Renal cortical epithelial cell (primary cell): ENCODE measurements at places on chromosomes 5 and 9. TPM values are rescaled to one million over a fixed set of nuclear protein-coding genes. Genes with fewer than 3 reads are reported as not detected.
A peak's percentile ranks its signal among the peaks of the same experiment; 100 is the strongest.

DNA sequence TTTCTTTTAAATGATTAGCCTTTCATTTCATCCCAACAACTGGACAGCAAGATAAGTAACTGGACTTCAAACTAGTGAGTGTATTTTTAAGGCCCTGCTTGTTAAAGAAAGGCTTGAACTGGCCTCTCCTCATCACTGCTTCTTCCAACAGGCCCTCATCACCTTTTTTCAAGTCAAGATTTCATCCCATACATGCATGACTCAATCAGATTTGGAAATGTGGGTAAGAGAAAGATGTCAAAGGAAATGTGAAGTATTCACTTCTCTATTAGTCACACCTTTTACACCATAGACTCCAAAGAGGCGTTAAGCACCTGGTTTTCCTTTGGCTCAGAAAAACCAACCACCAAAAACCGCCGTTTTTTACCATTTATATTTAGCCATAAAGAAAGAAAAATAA is 4.9 kb downstream of the NR4A3 start:
- no peak for DNase-seq

DNA sequence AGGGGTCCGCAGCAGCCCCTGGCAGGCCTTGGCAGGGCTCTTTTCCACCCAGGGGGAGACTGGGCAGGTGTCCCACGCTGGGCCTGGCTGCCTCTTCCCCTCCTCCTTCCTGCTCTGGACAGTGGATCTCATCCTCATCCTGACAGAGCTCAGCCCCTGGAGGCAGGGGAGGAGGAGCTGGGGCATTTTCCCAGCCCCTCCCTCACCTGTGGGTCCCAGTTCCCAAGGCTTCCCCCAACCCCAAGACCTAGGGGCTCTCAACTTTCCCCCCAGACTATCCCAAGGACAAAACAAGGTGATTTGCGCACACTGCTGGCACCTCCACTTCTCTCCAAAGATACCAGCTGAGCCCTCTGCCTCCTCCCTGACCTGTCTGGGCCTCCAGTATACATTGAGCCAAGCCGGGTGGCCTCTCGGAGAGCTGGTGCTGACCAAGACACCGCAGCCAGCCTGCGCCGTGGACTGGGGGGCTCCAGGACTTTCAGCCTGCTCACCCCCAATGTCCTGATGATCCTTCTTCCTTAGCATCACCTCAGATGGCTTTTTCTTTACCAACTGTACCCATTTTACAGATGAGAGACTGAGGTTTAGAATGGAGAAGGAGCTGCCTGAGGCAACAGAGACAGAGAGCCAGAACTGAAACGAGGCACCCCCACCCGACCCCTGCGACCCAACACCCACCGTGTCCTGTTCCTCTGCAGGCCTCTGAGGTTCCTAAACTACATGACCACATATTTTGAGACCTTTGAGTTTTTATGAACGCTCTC is 126.6 kb downstream of the BARX1 start:
- no peak for DNase-seq

GRCh38 chr9:96038914-96039313 is 163.4 kb downstream of the ERCC6L2 start:
- no peak for DNase-seq

DNA sequence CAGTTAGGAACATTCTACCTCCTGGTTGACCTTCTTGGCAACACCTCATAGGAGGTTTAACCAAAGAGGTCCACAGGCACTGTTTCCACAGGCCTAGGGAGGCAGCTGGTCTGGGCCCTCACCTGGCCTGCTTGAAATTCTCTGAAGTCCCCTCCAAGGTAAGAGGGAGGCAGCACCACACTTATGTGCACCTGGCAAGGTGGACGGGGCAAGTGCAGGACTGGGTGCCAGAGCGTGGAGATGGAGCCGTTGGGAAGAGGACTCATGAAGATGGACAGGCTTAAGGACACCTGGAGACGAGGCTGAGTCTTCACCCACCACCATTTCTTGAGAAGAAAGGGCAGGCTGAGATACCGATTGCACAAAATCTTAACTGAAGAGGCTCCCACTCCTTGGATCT is 6.6 kb upstream of the BARHL1 start:
- DNase-seq, result no peak

DNA sequence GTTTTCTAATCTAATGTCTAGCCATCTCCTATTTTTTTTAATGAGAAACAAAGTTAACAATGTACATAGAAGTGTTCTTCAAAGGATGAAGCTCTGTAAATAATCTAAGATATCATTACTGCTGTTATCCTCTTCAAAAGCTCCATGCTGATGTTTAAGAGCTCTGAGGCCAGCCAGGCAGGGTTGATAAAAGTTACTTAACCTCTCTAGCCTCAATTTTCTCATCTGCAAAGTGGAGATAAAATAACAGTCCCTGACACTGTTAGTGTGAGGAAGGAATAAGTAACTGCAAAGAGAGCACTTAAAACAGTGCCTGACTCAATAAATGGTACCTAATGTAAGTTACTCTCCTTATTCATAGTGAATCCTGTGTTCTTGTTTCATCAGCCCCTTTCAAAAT is 60.1 kb downstream of the LHFPL2 start:
- DNase-seq, result no peak

GRCh38 chr9:33051144-33051543 is 25.3 kb downstream of the SMU1 start:
- no peak for DNase-seq

GRCh38 chr5:123753180-123753936 is 241.4 kb downstream of the CSNK1G3 start:
- DNase-seq, result no peak

DNA sequence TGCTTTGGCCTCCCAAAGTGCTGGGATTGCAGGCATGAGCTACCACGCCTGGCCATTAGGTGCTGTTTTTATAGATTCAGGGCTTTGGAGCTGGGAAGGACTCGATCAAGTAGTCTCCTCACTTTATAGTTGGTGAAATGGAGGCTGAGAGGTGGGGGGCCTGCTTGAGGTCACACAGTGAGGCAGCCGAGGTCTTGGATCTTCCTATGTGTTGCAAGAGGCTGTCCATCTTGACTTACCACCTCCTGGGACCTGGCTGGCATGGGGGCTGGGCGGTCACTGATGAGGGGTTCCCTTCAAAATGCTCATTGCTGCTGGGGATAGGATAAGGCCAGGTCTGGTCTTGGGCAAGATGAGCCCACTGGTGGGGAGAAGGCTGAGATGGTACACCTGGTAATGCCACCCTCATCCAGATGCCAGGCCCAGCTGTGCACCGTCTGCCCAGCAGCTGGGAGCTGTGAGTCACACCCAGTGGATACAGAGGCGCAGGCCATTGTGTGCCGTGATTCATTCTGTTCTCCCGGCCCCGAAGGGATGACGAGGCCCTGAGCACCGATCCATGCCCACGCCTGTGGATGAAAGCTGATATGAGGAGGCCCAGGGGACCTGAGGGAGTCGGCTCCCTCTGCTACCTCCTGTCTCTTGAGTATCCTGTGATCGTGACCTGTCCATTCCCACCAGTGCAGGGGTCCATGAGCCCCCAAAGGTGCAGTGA is 10.5 kb upstream of the NDST1 start:
- peak; percentile 91 for DNase-seq

- DNase-seq, result no peak
Measured at GRCh38 chr9:80550181-80550580, 978.4 kb downstream of the TLE4 start.

DNA sequence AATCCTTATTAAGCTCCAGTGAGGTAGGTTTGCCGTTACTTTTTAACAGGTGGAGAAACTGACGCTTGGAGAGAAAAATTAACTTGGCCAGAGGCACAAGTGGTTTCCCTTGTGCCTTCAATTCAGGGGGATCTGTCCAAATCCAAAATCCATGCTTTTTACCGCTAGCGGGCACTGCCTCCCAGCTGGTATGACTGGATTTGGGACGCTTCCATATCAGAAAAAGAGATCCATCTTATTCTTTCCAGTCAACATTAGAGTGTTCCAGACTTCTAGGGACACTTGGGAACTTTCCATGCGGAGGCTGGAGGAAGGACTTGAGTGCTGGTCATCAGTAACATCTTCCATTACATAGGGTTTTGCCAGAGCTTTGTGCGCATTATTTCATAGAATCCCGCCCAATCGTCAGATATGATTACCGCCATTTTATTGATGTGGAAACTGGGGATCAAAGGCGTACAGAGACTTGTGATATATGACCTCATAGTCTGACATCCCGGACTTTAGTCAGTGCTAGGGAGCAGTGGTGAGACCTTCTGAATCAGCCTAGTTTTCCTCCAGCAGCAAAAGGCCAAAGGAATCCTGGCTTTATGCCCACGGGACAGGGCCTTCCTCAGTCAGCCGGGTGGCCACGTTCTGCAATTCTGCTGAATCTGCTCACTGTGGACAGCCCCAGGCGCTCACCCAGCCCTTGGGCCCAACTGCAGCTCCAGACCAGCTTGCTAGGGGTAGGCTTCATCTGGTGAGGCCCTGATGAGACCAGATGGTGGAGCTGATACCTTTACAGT is 1.1 kb upstream of the GNPDA1 start:
- DNase-seq, result peak; percentile 87

GRCh38 chr9:97390791-97391406 is 21.0 kb upstream of the TDRD7 start:
- no peak for DNase-seq

GRCh38 chr9:89065921-89066320 is 74.7 kb downstream of the S1PR3 start:
- DNase-seq, result no peak

- no peak for DNase-seq
Measured at GRCh38 chr5:126948011-126948355, 82.4 kb downstream of the MARCHF3 start.

GRCh38 chr5:10366310-10367272 is 13.1 kb downstream of the MARCHF6 start:
- peak; percentile 90 for DNase-seq

DNA sequence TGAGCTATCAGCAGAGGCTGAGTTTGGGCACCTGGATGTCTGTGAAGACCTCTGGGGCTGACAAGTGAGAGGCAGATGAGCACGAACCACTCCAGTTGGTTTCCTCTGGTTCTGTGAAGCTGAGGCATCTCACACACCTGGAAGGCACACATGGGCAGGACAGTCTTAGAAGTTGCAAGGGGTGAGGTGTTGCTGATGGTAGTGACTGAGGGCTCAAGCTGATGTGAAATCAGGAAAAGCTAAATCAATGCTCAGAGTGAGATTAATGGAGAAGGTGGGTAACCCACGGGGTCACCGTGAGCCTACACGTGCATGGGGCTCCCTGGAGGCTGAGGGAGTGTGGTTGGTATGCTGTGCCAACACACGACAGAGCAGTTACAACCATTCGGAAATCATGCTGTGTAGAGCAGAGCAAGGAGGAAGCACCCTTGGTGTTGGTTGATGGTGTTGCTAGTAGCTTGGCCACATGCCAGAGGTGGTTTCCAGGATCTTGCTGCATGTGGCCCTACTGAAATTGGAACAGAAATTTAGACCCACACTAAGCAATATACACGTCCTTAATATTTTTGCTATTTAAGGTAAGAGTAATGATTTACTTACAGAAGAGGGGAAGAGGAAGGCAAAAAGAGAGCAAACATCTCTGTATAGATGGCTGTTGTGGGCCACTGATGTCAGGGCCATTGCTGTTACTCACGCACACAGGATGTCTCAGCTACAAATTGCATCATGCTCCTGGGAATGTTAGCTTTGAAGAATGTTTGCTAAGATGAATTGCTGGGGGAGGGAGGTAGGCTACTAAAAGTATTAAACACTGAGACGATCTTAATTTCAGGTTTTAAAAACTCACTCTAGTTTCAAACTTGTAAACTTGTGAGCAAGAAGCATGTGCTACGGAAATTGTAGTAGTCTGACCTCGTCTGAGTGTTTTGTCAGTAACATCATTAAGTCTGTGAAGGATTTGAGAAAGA is 170.5 kb downstream of the ARHGEF28 start:
- DNase-seq, result peak; percentile 98

GRCh38 chr5:76376866-76377230 is 26.2 kb upstream of the IQGAP2 start:
- DNase-seq, result no peak

DNA sequence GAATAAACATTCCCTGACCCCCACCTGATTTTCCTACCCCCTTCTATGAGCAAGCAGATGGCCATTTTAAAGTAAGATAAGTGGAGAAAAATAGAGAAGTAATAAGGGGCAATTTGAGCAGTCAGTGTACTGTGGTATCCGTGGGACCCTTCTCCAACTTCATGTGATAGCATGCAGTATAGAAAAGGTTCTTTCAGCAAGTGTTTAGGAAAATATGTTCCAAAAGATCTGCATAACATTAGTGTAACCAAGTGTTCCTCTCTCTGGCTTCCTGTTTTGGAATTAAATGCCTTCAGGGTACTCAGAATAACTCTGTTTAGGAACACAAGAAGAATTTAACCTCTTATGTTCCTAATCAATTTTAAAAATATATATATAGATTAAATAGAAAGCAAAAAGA is 134.9 kb downstream of the ATG10 start:
- peak; percentile 64 for DNase-seq

DNA sequence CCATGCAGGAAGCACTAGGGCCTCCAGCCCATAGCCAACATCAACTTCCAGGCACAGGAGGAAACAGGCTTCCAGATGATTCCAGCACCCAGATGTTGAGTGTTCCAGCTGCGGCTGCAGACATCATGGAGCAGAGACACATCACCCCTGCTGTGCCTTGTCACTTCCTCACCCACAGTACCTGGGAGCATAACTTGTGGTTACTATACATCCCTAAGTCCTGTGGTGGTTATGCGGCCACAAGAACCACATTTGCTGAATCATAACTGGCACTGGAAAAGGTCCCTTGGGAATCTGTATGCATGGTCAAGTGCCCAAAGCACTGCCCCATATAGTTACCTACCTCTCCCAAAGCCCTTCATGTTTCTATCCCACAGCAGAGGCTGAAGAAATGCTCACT is 56.6 kb downstream of the WHRN start:
- DNase-seq, result peak; percentile 33

DNA sequence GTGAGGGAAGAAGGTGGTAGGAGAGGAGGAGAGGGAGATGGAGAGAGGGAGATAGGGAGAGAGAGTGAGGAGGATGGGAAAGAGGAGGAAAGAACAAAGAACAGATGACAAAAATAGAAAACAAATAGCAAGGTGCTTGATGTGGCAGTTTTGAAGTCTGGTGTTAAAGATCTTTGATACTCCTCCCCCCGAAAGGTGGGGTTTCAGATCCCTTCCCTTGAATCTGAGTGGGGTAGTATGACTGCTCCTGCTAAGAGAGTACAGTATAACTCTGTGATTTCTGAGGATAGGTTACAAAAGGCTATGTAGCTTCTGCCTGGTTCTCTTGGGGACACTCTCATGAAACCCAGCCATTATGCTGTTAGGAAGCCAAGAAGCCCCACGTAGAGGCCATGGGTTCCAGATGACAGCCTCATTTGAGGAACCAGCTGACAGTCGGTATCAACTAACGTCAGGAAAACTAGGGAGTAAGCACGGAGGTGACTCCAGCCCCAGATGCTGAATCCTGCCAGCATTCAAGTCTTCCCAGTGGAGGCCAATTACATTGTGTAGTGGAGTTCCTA is 102.1 kb downstream of the FANCC start:
- no peak for DNase-seq

DNA sequence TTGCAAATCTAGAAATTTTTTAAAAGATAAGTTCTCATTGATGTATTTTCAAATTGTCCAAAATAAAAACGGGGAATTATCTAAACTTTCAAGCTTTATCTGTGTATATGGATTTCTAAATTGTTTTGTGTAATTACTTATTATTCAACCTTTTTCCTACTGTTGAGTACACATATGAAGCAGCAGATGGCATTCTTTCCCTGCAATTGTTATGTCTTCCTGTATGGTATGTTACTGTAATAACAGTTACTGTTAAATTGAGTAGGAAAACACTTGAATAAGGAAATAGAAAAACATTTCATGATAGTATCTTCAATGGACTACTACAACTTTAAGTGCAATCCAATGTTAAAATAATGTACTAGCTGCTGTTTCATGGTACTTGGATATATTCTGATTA is 124.8 kb downstream of the RANBP17 start:
- DNase-seq, result peak; percentile 36

Gene BNC2
- total RNA-seq, result 9.0 and 22.4 TPM in 2 replicates

Gene GABRA6
- total RNA-seq, result not detected in 2 replicates

Gene GARNL3
- total RNA-seq, result 9.0 and 13.9 TPM in 2 replicates

Gene RAB3C
- not detected in 2 replicates for total RNA-seq
